ENCODE measurements at places on chromosomes 1 and 21.

- no peak for DNase-seq
These were observed 78.5 kb downstream of the PLXNA2 start for GRCh38 chr1:208165659-208166058.

DNA sequence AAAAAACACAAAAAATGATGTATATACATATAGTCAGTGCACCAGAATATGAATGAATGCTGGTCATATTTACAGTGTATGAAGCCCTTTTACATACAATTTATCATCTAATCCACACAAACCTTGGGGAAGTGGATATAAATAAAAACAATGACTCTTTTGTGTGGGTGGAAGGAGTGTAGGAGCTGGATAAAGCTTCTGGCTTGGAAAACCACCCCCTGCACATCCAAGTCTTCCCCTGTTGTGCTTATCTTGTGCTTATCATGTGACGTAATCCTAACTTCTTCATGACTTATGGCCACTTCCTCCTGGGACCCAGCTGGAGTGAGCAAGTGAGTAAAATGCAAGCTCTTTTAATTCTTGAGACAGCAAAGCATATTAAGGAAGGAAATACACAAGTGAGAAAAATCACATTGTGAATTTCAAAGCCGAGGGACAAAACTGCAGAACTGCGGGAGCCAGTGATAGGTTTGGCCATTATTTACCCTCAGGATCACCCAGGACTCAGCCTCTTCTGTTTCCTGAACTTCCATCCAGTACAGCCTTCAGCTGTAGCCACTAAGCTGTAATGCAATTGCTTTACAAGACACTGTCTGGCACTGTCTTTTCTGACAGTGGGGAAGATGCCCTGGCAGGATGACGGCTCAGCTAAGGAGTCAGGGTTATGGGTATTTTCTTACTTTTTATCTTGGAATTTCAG, 104.0 kb upstream of the PPM1J start:
- DNase-seq, result no peak

- DNase-seq, result no peak
These were observed 48.5 kb upstream of the FBXO28 start for GRCh38 chr1:224065455-224065854.

DNA sequence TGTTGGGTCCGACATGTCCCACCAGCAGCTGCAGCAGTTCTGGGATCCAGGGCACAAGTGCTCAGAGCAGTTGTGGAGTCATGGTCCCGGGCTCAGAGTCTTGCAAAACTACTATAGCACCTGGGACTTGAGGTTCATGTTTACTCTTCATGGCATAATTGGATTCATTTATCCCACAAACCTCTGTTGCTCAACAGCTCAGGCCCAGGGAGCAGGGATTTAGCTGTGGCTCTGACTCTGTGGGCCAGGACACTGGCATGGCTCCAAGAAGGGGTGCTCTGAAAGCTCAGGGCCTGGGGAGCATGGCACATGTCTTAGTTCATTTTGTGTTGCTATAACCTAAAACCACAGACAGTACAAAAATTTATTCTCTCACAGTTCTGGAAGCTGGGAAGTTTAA, 626.7 kb upstream of the ADGRL2 start:
- DNase-seq, result no peak

- DNase-seq, result no peak
These were observed 143.7 kb downstream of the PLPP3 start for GRCh38 chr1:56435434-56436262.

DNA sequence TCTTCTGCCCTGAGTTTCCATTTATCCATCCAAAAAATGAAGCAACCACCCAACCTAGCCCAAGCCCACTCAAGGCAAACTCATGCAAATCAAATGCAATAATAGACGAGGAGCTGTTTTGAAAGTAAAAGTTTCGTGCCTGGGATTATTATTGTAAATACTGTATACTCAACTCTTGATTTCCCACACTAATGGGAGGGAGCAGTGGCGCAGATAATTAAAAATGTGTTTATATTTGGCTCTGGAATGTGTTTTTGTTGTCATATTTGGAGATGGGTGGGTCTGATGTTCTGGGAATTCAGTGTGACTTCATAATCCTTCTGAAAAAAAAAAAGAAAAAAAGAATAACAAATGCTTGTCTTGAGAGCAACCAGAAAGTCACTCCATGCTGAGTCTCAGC, 52.5 kb downstream of the KLHDC7A start:
- no peak for DNase-seq

DNA sequence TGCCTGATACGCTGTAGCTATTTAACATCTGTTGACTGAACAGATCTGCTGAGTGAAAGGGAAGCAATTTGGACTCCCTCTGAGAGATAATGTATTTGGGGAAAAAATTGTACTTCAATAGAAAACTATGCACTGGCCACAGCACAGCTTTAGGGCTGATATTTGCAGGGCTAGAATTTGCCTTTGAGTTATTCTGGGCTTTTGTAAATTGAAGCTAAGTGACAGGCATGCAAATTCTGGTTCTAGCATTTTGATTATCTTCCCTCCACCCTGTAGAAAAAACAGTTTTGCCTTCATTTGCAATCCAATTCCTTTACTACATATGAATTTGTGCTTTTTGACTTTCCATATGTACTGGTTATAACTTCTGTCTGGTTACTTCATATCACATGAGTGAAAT, 7.9 kb downstream of the KYAT3 start:
- DNase-seq, result no peak

DNA sequence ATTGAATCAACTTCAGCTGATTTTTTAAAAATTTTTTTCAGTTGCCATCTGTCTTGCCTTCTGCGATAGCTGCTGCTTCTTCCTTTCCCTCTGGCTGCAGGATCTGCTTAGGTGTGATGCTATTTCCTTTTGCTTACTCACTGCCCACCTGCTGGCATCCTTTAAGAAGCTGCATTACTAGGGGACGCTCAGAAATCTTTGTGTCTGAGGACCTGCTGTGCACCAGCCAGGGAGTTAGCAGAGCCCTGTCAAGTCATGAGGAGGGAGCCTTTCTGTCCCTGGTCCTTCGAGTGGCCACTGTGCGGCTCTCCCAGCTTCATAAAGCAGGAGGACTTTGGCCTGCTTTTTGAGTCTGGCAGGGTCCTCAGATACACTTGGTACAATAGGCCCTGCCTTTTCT, 327.8 kb downstream of the USH2A start:
- DNase-seq, result no peak

DNA sequence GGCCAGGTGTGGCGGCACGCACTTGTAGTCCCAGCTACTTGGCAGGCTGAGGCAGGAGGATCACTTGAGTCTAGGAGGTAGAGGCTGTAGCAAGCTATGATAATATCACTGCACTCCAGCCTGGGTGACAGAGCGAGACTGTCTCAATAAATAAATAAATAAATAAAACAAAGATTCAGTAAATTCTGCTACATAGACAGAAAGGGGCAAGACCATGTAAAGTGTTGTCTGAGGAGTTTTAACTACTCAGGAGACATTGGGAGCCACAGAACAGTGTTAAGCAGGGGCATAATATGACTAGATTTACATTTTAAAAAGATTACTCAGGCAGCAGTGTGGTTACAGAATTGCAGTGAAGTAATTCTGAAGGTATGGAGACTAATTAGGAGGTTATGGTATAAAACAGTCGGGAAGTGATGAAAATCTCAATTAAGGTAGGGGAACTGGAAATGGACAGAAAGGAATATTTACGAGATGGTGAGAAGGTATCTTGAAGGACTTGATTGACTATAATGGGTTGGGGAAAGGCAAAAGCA, 94.7 kb downstream of the ATP1B1 start:
- no peak for DNase-seq
